Articular chondrocyte of knee joint (primary cell): ENCODE measurements at places on chromosomes 5 and 9. TPM values are rescaled to one million over a fixed set of nuclear protein-coding genes. Genes with fewer than 3 reads are reported as not detected.

The PSAT1 gene
- 97.1 and 132 TPM in 2 replicates for total RNA-seq

The EGFLAM gene
- 16.7 and 24.9 TPM in 2 replicates for total RNA-seq

The TOR1A gene
- total RNA-seq, result 38.2 and 47.2 TPM in 2 replicates

The PIGO gene
- total RNA-seq, result 10.6 and 13.5 TPM in 2 replicates

The SPATA31D3 gene
- total RNA-seq, result not detected in 2 replicates

The CDH10 gene
- not detected in 2 replicates for total RNA-seq

The CDKN2B-AS1 gene
- total RNA-seq, result 2.1 and 6.7 TPM in 2 replicates

The TAF11L13 gene
- not detected in 2 replicates for total RNA-seq

The TSSK1B gene
- 0.43 and 0.52 TPM in 2 replicates for total RNA-seq

The FBLL1 gene
- total RNA-seq, result 0.39 and 0.43 TPM in 2 replicates

The SLCO4C1 gene
- not detected in 2 replicates for total RNA-seq

The SPARC gene
- total RNA-seq, result 2,547 and 3,181 TPM in 2 replicates

The KLF9 gene
- 47.8 and 62.0 TPM in 2 replicates for total RNA-seq

The TAF11L5 gene
- not detected in 2 replicates for total RNA-seq

The ZCCHC9 gene
- total RNA-seq, result 35.8 and 38.4 TPM in 2 replicates

The ADGRD2 gene
- total RNA-seq, result not detected in 2 replicates

The TAF9 gene
- 79.7 and 79.8 TPM in 2 replicates for total RNA-seq

The GABRP gene
- total RNA-seq, result 0.11 TPM in 1 of 2 replicates, not detected in the other

The RIOK2 gene
- total RNA-seq, result 35.7 and 37.8 TPM in 2 replicates

The KIF24 gene
- total RNA-seq, result 2.1 and 2.8 TPM in 2 replicates

The TRIP13 gene
- total RNA-seq, result 13.2 TPM in 2 replicates

The SPINK7 gene
- not detected in 2 replicates for total RNA-seq

The SLC36A3 gene
- not detected in 2 replicates for total RNA-seq

The C5orf58 gene
- not detected in 2 replicates for total RNA-seq
